ENCODE measurements at places on chromosomes 2 and 18. TPM values are rescaled to one million over a fixed set of nuclear protein-coding genes. Genes with fewer than 3 reads are reported as not detected.

Gene SERPINB13
- polyA plus RNA-seq = not detected

Gene UGT1A5
- polyA plus RNA-seq = not detected

Gene SGPP2
- 19.6 TPM for polyA plus RNA-seq

Gene RBMS1
- polyA plus RNA-seq = 147 TPM

DNA sequence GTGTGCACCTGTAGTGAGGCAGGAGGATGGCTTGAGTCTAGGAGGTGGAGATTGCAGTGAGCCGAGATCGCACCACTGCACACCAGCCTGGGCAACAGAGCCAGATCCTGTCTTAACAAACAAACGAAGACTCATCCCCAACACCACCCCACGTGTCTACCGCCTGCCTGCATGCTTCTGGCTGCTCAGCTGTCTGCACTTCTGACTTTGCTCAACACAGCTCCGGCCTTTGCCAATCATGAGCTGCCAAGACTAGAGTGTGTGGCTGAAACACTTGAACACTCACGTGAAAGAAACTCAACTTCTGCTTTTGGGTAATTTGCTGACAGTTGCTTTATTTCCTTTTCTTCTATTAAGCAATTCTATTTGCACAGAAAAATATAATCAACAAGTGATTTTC lies 32.1 kb upstream of the SP3 start:
- no peak for DNase-seq

- DNase-seq = no peak
These were observed 175.5 kb upstream of the KLF7 start for GRCh38 chr2:207341112-207341750.

- no peak for DNase-seq
These were observed 142.2 kb downstream of the CCDC102B start for GRCh38 chr18:68940039-68940438.

GRCh38 chr2:96537066-96537733 lies 648 bp downstream of the ARID5A start:
- no peak for DNase-seq
